Mucosa of descending colon (tissue), 3 donors: ENCODE measurements at places on chromosomes 1 and 21.

- no peak for DNase-seq
These were observed 226.3 kb upstream of the USP24 start for GRCh38 chr1:55441489-55441888.

- no peak for DNase-seq
These were observed 125.4 kb downstream of the SIK1 start for GRCh38 chr21:43301409-43302061.

- DNase-seq: no peak
These were observed 30.1 kb downstream of the SLC1A7 start for GRCh38 chr1:53112271-53112774.

DNA sequence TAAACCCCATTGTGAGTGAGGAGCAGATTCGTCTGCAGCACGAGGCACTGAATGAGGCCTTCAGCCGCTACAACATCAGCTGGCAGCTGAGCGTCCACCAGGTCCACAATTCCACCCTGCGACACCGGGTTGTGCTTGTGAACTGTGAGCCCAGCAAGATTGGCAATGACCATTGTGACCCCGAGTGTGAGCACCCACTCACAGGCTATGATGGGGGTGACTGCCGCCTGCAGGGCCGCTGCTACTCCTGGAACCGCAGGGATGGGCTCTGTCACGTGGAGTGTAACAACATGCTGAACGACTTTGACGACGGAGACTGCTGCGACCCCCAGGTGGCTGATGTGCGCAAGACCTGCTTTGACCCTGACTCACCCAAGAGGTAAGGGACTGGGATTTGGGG lies 132.2 kb downstream of the PAPPA2 start:
- no peak for DNase-seq

DNA sequence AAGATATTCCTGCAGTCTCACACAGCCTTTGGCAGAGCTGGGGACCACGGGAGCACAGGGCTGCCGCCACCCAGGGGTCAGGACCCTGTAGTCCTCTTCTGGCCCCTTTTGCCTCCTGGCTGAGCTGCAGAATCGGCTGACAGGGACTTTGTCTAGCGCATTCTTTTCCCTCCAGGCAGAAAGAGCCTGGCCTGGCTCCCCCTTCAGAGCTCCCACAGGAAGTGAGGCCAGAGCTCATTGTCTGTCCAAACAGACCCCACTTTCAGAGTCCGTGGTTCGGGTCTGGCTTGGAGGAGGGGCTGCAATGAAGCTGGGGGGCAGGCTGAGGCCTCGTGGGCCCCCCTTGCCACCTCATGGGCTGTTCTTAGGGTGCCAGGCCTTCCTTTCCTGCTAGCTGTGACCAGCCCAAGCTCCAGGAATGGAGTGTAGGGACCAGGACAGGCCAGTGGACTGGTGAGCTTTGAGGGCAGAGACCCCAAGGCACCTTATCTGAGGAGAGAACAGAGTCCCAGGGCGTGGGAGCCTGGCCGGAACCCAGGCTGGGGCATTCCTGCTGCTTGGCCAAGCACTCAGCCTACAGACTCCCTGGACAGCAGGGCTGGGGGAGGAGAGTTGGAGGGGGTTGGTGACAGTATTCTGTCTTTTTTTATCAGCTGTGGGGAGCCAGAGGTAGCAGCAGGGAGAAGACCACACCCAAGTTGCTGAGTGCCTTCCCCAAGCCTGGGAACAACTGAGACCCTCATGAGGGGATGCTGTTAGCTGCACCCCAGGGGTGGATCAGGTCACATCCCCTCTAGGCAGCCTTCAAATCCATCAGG lies 4.7 kb downstream of the CELSR2 start:
- DNase-seq: no peak

DNA sequence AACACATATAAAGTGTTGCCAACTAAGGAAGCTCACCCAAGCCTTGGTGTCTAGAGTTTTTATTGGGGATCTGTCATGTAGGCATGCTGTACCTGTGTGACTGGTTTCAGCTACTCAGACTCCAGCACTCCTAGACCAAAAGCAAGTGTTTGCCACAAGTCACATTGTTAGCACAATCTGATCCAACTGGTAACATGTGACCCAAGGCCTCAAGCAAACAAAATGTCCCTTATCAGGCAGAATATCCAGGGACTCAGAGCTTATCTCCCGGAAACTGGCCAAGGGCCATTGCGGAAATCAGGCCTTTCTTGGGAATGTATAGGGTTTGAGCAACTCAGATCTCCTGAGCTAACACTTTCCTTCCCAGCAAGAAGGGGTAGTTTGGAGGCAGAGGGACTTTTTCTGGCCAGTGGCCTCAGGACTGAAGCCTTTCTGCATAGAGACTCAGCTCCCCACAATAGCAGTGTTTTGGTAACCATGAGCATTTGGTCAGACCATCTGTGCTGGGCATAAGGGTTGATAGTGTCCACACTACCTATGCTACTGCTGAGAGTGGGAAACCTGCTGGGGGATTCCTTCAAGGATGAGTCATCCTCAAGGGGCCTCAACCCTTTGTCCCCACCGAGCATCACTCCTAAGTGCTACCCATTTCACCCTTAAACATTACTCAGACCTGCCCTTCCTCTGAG lies 29.6 kb downstream of the NHLH2 start:
- DNase-seq: peak; percentile 81

GRCh38 chr1:28370239-28371009 lies 884 bp downstream of the PHACTR4 start:
- DNase-seq: peak; percentile 34
